ENCODE measurements at places on chromosomes 6 and 20.

- no peak for DNase-seq
Observed at GRCh38 chr20:33393609-33394008, 7.7 kb downstream of the CDK5RAP1 start.

GRCh38 chr20:36917943-36918342 lies 33.6 kb downstream of the SAMHD1 start:
- no peak for DNase-seq

GRCh38 chr20:59429396-59429795 lies 129.0 kb downstream of the EDN3 start:
- no peak for DNase-seq

DNA sequence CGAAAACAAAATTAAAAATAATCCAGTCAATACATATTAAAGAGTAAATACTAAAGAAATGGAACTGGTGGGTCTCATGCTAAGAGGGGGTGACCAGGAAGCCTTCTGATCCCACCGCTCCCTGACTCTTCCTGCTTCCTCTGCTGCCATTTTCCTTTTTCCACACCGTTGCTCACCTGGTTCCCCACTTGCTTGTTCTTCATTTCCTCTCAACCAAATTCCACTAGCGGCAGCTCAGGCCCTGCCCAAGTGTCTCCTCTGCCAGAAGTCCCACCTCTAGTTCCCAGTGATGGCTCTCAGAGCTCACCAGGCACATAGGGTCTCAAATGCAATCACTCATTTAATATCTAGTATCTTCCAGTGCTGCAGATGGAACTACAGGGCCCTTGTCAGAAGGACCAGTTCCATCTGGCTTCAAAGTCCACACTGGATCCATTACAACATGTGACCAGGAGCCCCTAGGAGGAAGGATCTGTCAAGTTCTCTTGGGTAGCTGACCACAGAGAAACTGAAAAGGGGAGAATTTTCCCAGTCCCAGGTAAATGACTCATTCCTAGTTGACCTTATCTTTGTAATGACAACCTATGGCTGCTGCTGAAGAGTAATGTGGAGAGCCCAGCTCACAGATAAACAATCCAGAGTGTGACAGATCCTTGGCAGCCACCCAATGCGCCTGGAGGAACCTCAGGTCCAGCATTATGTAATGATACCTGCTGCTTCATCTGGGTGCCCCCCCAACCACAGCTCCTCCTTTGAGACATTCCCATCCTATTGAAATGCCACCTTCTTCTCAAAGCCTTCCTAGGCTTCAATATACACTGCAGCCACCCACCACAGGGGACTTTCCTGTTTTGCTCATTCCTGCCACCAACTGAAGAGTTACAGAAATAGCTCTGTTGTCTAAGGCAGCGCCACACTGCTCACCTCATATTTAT lies 38.2 kb downstream of the ELMO2 start:
- no peak for DNase-seq

- peak; percentile 26 for DNase-seq
Observed at GRCh38 chr6:6315660-6316059, 4.8 kb downstream of the F13A1 start.

- no peak for DNase-seq
Observed at GRCh38 chr6:109178921-109179320, 83.6 kb downstream of the CEP57L1 start.

- no peak for DNase-seq
Observed at GRCh38 chr20:61875996-61876395, 189.7 kb downstream of the TAF4 start.

DNA sequence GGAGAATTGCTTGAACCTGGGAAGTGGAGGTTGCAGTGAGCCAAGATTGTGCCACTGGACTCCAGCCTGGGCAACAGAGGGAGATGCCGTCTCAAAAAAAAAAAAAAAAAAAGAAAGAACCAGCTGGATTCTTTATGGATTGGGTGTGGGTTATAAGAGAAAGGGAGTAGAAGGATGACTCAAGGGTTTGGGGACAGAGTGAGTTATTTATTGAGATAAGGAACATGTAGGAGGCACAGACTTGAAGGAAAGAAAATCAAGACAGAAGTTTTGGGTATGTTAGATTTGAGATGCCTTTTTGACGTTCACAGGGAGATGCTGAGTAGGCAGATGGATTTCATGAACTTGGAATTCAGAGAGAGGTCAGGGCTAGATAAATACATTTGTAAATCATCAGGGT lies 47.6 kb downstream of the KIZ start:
- DNase-seq: no peak
